ENCODE measurements at places on chromosomes 3 and 15. TPM values are rescaled to one million over a fixed set of nuclear protein-coding genes. Genes with fewer than 3 reads are reported as not detected.

The STX19 gene
- total RNA-seq = not detected

The CPNE9 gene
- not detected for total RNA-seq

The MGLL gene
- 8.9 TPM for total RNA-seq

The PROK2 gene
- not detected for total RNA-seq

The ITIH1 gene
- not detected for total RNA-seq

The ABCF3 gene
- 49.6 TPM for total RNA-seq

The HCLS1 gene
- total RNA-seq = 6.5 TPM
